ENCODE measurements at places on chromosomes 6 and 20.

GRCh38 chr6:10391299-10391630 is 23.6 kb downstream of the TFAP2A start:
- no peak for DNase-seq

GRCh38 chr6:133131621-133132465 is 109.3 kb upstream of the EYA4 start:
- no peak for DNase-seq

DNA sequence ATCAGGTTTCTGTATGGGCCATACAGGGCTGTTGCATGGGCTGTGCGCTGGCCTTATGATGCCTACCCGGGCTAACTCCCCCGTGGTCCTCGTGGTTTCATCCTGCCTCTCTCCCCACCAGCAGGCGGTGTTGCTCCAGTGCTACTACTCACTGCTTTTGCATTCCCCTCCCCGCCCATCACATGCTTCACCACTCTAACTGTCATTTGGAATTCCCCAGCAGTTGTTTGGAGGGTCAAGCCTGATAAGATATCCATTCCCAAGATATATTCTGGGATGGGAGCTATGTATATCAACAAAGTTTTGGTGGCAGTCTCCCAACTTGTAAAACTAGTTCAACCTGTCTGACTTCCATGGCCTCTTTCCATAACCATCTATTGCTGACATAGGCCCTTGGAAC is 233.2 kb upstream of the SOX4 start:
- DNase-seq = no peak

- DNase-seq = no peak
Measured at GRCh38 chr6:155228546-155229166, 35.2 kb upstream of the CLDN20 start.

DNA sequence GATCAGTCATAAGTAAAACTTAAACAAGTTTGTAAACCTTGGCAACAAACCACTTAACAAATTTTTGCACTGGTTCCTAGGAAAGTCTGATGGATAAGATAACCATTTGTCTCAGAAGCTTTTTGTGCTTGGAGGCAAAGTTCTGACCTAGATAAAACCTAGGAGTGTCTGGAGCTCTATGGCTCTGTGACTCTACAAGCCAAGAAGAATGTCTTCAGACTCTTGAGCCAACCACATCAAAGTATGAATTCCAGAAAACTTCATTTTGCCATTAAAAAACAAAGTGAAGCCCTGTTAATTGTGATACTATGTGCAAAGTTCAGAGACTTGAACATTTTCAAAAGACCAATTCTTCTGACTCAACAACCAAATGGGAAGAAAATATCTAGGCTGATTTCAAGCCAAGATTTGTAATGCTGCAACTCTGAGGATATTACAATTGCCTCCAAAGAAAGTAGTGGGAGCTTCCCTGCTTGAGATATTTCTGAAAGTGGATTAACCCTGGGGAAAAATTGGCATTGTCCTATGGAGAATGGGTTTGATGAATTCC is 158.1 kb upstream of the FOXQ1 start:
- DNase-seq = no peak

DNA sequence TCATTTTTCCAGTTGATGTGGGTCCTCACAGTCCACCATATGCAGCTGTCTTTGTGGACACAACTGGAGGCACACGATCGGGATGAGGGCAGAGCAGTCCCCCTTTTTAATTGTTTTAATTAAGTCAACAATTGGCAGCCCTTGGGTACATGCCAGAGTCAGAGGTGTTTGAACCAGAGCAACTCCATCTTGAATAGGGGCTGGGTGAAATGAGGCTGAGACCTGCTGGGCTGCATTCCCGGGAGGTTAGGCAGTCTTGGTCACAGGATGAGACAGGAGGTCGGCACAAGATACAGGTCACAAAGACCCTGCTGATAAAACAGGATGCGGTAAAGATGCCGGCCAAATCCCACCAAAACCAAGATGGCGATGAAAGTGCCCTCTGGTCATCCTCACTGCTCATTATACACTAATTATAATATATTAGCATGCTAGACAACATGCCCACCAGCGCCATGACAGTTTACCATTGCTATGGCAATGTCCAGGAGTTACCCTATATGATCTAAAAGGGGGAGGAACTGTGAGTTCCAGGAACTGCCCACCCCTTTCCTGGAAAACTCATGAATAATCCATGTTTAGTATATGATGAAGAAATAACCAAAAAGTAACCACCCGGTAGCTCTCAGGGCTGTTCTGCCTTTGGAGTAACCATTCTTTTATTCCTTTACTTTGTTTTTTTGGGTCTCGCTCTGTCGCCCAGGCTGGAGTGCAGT is 31.8 kb upstream of the BLCAP start:
- no peak for DNase-seq

- no peak for DNase-seq
Measured at GRCh38 chr6:99668036-99668705, 61.5 kb downstream of the PRDM13 start.

GRCh38 chr6:36247693-36248092 is 22.2 kb upstream of the PNPLA1 start:
- no peak for DNase-seq

- no peak for DNase-seq
Measured at GRCh38 chr6:28207510-28208110, 17.5 kb upstream of the ZSCAN9 start.

GRCh38 chr6:44431118-44431725 is 43.7 kb downstream of the CDC5L start:
- no peak for DNase-seq

DNA sequence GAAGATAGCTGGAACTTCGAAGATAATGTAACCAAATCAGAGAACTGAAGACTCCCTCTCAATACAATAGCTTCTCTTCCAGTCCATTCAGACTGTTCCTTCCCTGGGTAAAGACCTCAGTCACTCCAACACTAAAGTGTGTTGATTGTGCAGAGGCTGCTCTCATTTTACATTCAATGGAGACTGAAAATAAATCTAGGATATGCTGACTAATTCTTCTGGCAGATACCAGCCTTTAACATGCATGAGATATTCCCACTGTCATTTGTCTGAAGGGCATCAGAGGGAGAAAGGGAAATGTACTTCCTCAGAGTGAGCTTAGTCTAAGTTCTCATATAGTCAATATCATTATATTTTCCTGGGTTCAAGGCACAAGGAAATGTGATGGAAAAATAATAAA is 166.4 kb upstream of the IRAK1BP1 start:
- DNase-seq = no peak

- no peak for DNase-seq
Measured at GRCh38 chr6:97947841-97948240, 664.8 kb upstream of the MMS22L start.

GRCh38 chr6:88750936-88751335 is 212.5 kb downstream of the RNGTT start:
- no peak for DNase-seq

GRCh38 chr20:31355981-31356380 is 12.4 kb upstream of the DEFB118 start:
- DNase-seq = no peak

DNA sequence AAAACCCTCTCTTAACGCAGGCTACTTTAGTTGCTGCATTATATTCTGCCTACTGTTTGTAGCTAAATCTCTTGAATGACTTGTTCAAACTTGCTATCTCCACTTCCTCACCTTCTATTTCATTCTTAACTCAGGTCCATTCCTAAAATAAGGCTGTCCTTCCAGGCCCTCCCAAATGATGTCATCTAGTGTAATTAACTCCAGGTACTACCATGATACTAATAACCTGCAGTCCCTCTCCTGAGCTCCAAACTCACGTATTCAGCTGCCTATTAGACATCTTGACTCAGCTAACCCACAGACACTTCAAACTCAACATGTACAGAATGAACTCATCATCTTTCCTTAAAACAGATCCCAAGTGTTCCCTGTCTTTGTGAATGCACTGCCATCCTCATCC is 10.5 kb upstream of the TOP1 start:
- DNase-seq = no peak

DNA sequence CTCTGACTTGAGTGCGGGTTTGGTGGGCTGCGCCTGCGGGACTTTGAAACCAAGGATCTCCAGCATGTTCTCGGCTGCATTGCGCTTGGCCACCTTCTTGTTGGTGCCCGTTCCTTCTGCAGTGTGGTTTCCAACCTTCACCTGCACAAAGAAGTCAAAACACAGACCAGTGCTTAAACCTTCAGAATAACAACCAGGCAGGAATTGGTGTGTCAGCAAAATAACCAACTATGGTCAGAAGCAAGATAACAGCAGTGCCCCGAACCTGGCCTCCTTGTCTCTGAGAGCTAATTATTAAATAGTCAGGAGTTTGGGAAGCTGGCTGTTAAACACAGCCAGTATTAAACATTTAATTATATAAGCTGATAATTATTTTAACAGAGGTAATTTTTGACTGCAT is 68.1 kb downstream of the STAU1 start:
- DNase-seq = no peak

Measured in T-helper 17 cell (primary cell).